ENCODE measurements at places on chromosomes 16 and 17.
A peak's percentile ranks its signal among the peaks of the same experiment; 100 is the strongest.

- no peak for DNase-seq
These were observed 1.7 kb upstream of the PLK1 start for GRCh38 chr16:23676924-23677480.

GRCh38 chr17:47897561-47897960, 1.5 kb downstream of the SP2 start:
- DNase-seq = no peak

- DNase-seq = no peak
These were observed 188.0 kb upstream of the GSE1 start for GRCh38 chr16:85425074-85425662.

DNA sequence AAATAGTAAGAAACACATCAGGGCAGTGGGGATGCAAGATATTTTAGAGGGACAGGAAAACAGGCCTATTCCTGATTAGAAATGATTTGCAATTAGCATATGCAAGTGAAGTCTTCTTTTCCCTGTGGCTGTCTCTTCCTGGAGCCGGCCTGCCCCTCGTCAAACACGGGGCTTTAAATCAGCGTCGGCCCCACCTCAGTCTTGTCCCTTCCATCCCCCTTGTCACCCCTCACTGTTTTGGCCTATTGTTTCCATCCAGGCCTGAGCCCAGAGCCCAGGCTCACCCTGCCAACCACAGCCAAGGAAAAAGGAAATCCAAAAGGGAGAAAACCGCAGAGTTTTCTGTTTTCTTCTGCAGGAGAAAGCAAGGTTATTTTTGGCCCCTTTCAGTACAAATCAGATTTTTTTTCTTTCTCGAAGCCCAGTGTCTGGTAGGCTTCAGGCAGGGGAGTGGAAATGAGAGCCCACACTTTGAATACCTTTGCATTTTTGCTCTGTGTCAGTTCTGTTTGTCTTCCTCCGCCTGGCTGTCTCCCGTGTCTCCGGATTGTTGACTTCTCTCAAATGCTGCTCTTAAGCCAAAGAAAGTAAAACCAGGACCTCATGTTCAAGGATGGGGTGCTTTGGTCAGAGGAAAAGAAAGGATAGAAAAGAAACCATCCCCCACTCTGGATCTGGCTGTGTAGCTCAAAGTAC, 399.9 kb upstream of the CDH11 start:
- no peak for DNase-seq

GRCh38 chr16:28191364-28191960, 20.3 kb downstream of the XPO6 start:
- DNase-seq = no peak

- DNase-seq = no peak
These were observed 20.0 kb downstream of the KSR1 start for GRCh38 chr17:27475981-27476895.

DNA sequence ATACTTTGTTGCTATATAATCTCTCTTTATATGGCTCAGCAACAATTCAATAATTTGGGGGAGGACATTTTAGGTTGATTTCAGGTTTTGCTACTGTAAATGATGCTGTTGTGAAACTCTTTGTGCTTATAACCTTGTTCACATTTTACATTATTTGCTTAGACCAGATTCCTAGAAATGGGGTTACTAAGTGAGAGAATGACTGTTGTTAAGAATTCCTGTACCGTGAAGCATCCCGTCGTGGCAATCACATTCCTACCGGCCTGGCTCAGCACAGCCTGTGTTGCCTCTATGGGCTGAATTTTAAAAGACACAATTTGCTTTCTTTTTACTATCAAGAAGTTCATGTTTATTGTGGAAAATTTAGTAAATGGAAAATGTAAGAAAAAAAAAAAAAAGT, 31.4 kb downstream of the B9D1 start:
- DNase-seq = no peak

GRCh38 chr16:76963614-76964315, 227.2 kb upstream of the MON1B start:
- DNase-seq = no peak

DNA sequence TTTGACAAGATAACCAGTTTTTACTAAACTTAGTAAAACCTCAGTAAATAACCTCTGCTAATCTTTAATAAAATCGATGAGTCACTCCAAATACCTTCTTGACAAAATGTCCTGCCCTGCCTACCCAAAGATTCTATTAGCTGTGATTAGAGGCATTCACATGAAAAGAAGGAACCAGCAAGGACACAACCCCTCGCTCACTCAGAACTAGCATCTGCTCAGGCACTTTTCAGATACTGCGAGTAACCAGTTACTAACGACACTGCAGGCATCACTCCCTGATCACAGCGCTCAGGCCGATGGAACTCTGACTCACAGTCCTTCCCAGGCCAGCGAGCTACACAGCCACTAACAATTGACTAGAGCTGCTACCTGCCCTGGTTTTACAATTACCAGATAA, 24.3 kb downstream of the PELP1 start:
- DNase-seq = no peak

DNA sequence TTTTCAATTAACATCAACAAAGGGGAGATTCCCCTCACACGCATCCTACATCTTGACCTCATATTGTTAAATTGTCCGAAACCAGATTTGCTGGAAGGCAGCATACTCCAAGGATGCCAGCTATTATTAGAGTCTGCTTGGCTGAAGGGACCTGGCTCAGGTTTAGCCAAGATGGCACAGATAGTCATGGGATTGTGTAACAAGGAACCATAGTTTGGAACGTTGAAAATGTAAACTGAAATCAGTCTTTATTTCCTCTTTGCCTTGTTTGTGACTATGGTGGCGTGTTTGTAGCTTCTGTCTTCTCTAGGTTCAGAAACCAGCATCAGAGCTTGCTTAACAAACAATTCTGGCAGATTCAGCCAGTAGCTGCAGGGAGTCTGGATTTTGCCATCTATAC, 5.9 kb downstream of the ARSG start:
- peak; percentile 20 for DNase-seq

GRCh38 chr17:35775583-35775982, 14.9 kb downstream of the C17orf50 start:
- DNase-seq = no peak

GRCh38 chr16:11740567-11740966, 2.1 kb downstream of the TXNDC11 start:
- no peak for DNase-seq

GRCh38 chr17:77215281-77215680, 74.5 kb downstream of the SEC14L1 start:
- DNase-seq = no peak

DNA sequence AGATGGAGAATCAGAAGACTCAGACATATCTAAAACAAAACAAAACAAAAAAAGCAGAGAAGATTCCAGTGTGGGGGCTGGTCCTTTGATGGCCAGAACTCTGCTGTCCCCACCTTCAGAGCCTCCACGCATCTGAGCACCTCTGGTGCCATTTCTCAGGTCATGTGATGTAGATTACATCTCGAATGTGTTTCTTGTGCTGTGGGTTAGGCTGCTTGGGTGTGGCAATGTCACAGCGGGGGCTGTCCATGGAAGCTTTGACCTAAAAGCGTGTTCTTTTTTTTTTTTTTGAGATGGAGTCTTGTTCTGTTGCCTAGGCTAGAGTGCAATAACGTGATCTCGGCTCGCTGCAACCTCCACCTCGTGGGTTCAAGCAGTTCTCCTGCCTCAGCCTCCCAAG, 51.2 kb downstream of the PLD6 start:
- DNase-seq = peak; percentile 32

- no peak for DNase-seq
These were observed 13.5 kb downstream of the COL1A1 start for GRCh38 chr17:50187751-50188530.

- no peak for DNase-seq
These were observed 62.5 kb downstream of the WDR59 start for GRCh38 chr16:74922150-74923138.

GRCh38 chr17:9513266-9513665, 62.4 kb downstream of the STX8 start:
- DNase-seq = no peak

GRCh38 chr16:6695666-6696065, 637.0 kb upstream of the RBFOX1 start:
- DNase-seq = no peak

- DNase-seq = no peak
These were observed 2.5 kb downstream of the EIF1 start for GRCh38 chr17:41691031-41691777.

DNA sequence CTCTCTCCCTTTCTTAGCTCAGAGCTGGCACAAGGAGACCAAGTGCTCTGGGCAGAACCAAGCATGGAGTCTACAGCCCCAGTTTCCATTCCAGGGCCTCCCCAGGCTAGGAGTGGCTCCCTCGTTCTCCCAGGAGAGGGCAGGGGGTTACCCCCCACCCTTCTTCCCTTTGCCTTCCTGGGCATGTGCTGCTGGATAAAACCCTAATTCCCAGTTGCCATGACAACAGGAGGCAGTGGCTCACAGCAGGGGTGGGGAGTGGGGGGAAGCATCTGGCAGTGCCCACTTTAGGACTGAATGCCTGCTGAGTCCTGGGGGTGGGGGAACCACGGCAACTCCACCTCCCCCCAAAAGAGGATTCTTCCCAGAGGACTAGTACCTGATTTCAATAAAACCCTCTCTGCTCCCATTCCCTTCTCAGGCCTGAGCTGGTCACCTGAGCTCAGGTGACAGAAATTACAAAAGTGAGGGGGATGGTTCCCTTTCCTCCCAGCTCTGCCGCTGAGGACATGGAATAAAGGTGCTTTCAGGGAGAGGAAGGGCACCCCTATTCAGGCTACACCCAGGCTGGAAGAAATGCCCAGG, 1.8 kb downstream of the MPP2 start:
- no peak for DNase-seq

DNA sequence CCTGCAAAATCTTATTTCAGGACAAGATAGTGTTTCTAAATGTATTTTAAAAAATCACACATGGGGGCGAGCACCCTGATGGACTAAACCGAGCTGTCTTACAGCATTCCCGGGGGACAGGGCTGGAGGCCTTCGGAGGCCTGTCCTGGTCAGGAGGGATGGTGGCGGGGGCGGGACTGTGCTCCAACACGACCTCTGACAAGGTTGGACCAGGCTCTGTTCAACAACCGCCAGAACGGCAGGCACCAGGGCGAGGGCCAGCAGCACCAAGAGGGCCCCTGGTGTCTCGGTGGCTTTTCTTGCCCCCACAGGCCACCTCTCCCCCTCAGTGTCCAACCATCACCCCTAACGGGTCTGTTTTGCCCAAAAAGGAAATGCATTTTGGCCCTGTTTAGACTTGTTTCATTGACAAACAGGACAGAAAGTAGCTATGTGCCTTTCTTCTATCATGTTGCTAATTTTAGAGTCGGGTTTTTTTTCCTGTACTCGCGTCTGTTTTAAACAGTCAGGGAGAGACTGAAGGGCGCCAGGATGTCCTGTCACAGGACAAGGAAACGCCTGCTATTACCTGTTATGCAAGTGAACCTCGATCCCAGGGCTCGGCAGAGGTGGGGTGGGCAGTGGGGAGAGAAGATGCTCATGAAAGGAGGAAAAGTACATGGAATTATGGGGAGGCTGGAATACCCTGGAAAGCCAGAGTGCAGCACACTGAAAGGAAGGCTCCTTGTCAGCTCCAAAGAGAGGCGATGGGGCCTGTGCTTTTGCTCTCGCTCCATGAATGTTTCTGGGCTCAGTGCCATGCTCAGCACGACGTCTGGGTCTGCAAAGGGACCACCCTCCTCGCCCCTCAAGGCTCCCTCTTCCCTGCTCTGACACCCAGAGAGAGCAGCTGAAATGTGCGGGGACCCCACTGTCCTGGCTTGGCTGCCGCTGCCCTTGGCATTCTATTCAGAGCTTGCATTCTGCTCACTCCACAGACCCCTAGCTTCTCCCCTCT, 11.9 kb downstream of the TMEM204 start:
- no peak for DNase-seq

GRCh38 chr16:48435318-48435680, 50.1 kb upstream of the SIAH1 start:
- DNase-seq = no peak

- DNase-seq = no peak
These were observed 83.6 kb upstream of the PLEKHM1 start for GRCh38 chr17:45573924-45574770.

- DNase-seq = peak; percentile 46
These were observed 397 bp downstream of the RIPOR1 start for GRCh38 chr16:67528870-67529581.

- peak; percentile 51 for DNase-seq
These were observed 1.3 kb downstream of the C17orf58 start for GRCh38 chr17:67994817-67995569.

DNA sequence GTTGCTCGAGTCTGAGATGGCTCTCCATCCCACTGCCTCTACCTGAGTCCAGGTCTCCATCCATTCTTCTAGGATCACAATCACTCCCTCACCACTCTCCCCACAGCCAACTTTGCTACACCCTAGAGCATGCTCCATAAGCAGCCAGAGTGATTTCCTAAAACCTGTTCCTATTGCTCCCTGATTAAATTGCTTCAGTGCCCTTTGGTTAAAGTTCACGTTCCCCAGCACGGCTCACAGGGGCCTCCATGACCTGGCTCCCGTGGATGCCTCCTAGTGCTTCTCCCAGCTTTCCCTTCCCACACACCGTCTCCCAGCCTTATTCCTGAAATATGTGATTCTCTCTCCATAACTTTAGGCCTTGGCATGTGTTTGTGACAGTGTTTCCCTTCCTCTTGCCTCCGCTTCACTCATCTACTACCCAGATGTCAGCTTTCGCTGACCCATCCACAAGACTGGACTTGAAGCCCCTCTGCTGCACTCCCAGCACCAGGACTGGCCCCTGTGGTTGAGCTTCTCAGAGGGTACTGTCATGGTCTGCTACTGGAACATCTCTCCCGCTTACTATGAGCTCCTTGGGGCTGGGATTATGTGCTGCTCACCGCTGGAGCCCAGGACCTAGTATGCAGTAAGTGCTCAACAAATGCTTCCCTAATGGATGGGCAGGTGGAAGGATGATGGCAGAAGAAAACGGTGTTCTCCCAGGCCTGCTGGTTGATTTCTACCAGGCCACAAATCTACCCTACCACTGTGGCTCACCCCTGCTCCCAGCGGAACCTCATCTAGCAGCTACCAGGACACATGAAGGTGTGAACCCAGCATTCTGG, 17.9 kb downstream of the MYO18A start:
- DNase-seq = no peak

DNA sequence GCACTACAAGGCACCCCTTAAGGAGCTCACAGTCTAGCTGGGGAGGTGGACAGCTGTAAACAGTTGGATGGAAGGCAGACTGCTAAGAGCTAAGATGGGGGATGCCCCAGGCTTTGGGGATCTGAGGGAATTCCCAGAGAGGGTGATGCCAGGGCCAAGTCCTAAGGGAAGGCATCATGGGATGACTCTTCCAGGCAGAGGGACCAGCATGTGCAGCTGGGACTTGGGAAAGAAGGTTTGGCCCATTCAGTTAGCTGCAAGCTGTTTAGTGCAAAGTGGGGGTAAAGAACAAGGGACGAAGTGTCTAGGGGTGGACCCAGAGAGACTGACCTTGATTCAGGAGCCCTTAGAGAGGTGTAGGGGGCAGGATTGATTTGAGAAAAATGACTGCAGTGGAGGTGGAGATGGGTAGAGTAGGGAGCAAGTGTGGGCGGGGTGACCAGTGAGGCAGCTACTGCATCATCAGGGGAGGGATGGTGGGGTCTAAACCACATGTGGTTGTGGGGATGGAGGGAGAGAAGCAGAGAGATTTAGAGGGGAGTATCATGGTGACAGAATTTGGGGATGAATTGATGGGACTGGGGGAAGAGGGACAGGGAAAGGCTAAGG, 27.1 kb upstream of the PHF12 start:
- no peak for DNase-seq

- no peak for DNase-seq
These were observed 103.6 kb downstream of the PRKCA start for GRCh38 chr17:66405836-66406677.
